ENCODE measurements at places on chromosomes 6 and 20.
A peak's percentile ranks its signal among the peaks of the same experiment; 100 is the strongest.

DNA sequence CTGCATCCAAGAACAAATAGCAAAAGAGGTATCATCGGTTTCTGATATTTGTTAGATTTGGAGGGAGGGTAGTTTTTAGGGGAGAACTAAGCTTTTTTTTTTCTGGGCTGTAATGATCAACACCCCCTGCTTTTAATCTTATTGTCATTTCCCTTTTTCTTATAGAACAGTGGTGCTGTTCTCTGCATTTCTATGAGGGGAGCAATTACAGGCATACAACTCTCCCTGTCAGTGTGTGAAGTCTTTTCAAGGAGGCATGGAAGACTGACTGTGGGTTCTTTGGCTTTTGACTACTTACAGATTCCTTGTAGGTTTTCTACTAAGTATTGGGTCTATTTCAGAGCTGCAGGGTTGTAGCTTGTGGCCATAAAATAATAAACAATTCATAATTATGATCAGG lies 632.3 kb downstream of the TFAP2B start:
- no peak for DNase-seq

DNA sequence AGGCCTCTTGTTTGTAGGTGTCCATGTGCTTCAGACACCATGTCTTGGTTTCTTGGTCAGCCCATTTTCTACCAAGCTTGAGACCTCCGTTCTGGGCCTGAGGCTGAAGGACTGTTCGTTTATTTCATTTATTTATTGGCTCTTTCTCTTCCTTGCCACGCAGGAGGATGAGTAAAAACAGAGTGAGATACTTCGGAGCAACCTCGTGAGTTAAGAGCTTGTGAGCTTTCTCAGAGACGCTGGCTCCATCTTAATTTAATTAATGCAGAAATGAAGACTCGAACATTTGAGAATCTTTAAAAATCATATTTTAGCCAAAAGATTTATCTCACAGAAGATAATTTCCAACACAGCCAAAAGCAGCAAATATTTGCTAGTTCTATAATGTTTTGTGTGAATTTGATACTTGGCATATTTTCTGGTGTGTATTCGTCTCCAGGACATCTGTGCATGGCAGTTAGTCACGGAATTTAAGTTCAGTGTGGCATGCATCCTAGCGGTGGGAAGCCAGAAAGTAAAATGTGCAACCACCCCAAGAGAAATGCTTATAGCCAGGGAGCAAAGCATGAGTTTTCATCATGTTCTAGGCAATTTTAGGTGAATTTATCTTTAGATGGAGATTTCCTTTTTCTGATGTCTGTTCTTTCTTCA lies 76.0 kb downstream of the THBS2 start:
- no peak for DNase-seq

DNA sequence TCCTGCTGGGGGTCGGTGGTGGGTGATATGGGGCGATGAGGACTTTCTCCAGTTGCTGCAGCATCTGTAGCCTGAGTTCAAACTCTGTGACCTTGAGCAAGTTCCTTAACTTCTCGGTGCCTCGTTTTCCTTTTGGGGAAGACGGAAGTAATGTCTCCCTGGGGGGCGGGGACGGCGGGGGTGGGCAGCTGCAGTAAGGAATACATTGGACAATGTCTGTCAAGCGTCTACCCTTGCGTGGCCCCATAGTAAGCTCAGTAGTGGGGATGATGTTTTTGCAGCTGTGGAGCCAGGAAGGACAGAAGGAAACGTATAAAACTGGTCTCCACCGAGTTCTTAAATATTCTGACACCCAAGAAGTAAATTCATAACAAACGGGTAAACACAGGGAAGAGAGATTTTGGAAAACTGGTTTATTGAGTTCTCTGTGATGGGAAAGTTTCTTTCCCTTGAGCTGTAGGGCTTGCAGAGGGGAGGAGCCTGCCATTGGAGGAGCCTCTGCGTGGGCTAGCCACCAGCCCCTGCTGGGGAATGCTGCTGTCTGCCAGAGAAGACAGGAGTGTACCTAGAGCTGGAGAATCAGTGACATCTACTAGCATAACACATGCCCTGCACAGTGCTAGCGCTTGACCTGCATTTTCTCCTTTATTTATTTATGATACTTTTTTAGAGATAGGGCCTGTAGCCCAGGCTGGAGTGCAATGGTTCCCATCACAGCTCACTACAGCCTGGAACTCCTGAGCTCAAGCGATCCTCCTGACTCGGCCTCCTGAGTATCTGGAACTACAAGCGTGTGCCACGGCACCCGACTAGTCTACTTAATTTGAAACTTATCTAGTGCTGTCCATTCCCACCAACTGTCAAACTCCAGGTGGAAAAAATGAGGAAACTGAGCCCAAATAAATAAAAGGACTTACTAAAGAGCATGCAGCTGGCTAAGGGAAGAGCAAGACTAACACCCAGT lies 1.2 kb upstream of the ACSS1 start:
- no peak for DNase-seq

DNA sequence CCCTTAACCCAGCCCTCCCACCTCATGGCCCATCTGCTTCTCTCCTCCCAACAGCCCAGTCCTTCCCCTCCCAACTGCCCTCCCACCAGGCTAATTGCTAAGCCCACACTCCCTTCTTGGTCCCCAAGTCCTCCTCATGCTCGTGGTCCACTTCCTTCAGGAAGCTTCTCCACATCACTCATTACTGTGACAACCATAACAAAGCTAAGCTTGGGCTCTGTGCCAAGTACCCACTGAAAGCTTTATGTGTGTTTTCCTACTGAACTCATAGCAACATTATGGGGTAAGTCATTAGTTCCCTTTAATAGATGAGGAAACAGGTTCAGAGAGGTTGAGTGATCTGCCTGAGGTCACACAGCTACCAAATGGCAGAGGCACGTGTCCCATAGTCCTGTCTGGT lies 16.2 kb downstream of the FRS3 start:
- no peak for DNase-seq

- DNase-seq, result no peak
Observed at GRCh38 chr6:58198301-58198700, 880.9 kb downstream of the PRIM2 start.

GRCh38 chr6:160356074-160356744 lies 8.0 kb downstream of the SLC22A3 start:
- DNase-seq, result no peak

GRCh38 chr6:158666628-158667359 lies 16.9 kb downstream of the SYTL3 start:
- DNase-seq, result peak; percentile 53

DNA sequence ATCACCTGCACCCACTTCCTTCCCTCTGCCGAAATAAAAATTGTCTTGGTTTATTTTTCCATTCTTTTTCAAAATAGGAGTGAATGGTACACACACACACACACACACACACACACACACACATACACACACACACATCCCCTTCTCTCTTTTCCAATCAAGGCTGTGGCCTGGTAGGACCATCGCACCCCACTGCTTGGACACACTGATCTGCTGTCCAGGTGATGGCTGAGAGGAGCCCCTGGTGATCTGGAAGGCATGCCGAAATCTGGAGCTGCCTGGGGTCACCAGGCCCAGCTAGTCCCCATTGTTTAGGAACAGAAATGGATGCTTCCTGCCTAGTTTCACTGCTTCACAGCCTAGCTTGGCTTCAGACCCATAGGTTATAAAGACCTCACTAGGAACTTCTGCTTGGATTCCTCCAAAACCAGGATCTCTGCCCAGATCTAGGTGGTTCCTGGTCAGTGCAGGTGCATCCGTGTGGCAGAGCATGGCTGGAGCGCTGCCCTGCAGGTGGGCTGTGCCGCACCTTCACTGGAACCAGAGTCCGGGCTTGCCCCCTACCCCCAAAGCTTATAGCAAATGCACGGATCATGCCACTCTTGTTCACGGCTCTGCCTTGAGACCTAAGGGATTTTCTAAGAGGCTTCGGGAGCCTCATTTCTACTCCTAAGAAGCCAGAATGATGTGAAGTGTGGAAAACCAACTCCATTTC lies 42.9 kb upstream of the DACT2 start:
- no peak for DNase-seq

DNA sequence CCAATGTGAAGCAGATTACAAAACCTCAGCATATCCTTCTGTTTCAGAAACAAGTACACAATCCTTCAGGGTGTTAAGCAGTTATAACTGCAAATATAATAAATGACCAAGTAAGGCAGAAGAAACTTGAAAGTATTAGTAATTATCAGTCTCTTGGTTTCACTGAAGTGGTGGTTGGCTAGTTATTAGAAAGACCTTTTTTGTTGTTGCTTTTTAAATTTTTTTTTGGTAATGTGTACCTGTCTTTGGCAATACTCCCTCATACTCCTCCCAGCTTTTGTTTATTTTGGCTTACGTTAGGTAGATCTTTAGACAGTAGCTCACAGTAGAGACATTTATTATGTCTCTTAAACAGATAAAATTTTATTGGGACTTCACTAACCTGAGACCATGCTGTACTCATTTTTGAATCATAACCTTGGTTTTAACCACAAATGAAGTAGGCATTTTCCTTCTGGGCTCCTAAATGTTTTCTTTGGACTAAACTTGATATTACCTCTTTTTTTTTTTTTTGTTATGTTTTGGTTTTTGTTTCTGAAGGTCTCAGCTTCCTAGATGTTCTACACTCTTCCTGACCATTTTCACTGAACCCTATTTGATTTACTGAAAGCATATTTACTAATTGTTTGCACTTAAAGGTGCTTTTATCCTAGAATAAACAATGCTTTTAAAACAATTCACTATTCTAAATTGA lies 6.4 kb downstream of the CD2AP start:
- no peak for DNase-seq

DNA sequence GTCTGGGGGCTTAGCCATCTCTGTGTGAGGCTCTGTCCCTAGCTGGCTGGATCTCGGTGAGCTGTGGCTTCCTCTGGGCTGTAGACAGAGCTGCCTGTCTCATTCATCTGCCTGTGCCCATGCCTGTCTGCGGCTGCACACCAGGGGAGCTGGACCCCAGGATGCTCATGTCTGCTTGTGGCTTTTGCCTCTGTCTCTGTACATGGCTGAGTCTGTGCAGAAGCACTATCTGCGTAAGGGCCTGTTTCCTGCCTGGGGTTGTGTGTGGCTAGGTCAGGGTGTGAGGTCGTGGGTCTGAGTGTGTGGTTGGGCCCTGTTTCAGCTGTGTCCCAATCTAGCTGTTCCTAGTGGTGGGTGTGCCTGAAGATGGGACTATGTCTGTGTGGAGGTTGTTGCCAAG lies 68.2 kb downstream of the CDH22 start:
- DNase-seq, result no peak

GRCh38 chr6:25534942-25535631 lies 116.9 kb upstream of the SCGN start:
- DNase-seq, result no peak
